ENCODE measurements at places on chromosomes 5 and 9.

- DNase-seq: no peak
These were observed 37.8 kb downstream of the B4GALT1 start for GRCh38 chr9:33129251-33129885.

DNA sequence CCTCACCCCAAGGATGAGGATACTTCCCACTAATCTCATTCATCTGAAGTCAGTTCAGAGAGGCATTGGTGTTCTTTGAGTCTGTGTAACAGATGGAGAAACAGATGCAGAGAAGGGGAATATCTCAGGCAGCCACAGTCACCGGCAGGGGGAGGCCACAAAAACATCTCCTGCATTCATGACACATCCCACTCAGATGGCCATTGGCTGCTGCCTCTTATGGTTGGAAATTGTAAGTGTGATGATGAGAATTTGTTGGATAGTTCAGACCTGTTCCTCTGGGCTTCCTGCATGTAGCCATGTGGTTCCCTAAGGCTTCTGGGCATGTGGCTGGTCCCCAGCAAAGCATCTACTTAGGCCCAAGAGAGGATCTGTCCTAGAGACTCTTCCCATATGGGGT is 45.9 kb upstream of the GABRP start:
- DNase-seq: no peak

DNA sequence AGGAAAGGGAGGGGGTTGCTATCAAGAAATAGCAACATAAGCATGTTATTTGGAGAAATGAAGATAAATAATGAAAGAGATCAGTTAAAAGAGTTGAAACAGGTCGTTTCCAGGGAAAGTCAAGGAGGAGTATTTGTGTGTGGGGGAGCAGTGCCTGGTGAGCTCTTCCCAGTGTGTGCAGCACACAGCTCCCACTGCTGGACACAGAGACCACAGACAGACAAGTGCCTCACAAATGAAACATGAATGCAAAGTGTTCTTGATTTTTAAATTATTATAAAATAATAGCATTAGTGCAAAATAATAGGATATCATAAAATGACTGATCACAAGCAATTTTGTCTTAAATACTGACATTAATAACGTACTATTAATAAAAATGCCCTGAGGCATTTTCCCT is 40.8 kb downstream of the LIFR start:
- DNase-seq: no peak

- no peak for DNase-seq
These were observed 17.7 kb downstream of the RAD1 start for GRCh38 chr5:34897646-34898045.

GRCh38 chr9:109019420-109019819 is 6.1 kb upstream of the CTNNAL1 start:
- DNase-seq: no peak

DNA sequence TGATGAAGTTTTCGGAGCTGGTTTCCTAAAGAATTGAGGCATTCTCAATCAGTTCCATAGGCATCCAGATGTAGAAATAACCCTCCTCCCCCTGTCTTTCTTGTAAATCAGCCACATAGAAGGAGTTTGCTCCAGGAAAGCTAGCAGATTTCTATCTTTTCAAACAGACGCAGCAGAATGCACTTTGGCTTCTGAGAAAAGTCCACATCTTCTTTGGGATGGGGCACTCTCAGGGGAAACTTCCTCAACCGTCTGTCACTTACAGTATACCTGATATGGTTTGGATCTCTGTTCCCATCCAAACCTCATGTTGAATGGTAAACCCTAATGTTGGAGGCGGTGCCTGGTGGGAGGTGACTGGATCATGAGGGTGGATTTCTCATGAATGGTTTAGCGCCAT is 94.1 kb downstream of the SNCAIP start:
- DNase-seq: no peak

GRCh38 chr9:106478312-106478711 is 384.7 kb upstream of the ZNF462 start:
- DNase-seq: no peak

DNA sequence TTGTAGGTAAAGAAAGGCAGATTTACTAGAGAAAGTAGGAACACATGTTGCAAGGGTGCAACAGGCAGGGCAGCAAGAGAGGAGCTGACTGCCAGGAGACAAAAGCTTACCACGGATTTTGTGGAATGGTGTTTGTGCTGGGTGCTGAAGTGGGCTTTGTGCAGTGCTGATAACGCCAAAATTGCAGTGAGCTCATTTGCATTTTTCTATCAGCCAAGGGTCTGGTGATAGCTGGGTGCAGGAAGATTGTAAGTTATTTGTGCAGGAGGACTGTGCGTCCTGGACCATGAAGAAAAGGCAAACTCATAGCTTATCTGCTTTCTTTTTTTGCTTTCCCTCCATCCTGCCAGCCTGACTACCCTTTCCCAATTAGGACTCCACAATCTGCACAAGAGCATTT is 13.6 kb downstream of the CTSL start:
- DNase-seq: no peak

DNA sequence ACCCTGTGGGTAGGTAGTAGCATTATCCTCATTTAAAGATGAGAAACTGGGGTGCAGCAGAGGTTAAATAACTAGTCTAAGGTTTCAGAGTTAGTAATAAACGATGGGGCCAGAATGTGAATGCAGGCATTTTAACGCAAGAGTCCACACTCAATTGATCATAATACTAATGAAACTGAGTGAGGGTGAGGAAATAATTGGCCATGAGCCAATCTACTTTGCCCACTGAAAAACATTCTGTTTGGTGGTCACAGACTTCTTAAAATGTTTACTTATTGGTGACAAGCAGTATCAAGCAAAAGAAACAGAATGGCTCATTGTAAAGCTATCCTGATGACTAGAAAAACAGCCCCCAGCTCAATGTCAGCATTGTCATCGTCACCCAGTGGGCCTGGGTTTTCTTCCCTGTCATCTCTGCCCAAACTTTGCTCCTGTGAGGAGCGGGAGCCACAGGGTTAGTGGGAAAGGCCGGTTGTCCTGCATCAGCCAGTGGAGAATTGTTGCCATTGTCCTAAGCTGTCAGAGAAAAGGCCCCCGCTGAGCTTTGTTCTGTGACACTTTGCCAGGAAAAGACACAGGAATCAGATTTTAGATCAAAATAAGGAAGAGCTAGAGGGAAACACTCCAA is 77.3 kb upstream of the MAN2A1 start:
- no peak for DNase-seq

GRCh38 chr5:179319741-179320281 is 25.4 kb downstream of the ADAMTS2 start:
- DNase-seq: no peak

- no peak for DNase-seq
These were observed 4.8 kb upstream of the PLGRKT start for GRCh38 chr9:5442400-5443011.

DNA sequence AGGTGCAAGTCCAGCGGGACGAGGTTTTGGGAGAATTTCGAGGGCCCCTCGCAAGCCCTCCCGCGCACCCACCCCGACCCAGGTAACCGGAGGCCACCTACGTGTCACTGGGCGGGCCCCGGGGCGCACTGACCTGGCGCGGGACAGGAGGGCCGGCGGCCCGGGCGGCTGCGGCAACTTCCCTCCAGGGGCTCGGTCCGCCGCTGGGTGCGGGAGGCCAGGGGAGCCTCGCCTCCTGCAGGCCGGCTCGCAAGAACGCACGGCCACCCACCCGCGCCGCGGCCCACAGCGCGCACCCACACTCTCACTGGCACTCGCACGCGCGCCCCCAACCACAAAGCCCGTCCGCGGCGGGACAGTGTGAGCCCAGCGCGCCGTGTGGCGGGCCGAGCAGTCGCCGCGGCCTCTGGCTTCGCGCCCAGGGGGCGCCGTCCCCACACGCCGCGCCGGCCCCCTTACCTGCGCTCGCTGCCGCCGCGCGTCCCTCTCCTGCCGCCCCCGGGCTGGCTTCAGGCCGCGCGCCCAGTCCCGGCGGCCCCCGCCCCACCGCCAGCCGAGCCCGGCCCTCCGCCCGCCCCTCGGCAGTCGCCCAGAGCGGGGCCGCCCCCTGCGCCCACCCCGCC is 451 bp downstream of the LPAR1 start:
- no peak for DNase-seq

DNA sequence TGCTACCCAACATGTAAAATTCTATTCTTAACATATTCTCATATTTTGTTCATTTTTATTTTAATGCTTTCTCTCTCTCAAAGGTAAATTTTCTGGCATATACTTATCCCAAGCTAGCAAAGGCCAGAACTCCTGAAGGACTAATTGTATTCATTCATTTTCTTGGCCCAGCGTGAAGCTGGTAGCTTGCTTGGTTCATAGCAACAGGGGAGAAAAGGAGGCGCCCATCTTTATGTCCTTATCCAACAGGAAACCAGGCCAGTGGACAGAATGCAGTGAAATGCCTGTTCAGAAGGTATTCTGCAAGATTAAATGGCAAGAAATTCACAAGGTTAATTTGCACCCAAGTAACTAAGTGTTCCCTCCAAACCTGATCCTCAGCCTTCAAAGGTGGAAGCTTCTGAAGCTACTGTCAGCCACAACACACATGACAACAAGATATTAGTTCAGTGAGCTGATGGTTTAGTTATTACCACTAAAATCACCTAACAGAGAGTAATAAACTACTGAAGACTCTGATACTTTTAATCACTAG is 5.6 kb downstream of the EFNA5 start:
- no peak for DNase-seq

GRCh38 chr9:137136881-137137607 is 1.9 kb upstream of the GRIN1 start:
- DNase-seq: no peak

DNA sequence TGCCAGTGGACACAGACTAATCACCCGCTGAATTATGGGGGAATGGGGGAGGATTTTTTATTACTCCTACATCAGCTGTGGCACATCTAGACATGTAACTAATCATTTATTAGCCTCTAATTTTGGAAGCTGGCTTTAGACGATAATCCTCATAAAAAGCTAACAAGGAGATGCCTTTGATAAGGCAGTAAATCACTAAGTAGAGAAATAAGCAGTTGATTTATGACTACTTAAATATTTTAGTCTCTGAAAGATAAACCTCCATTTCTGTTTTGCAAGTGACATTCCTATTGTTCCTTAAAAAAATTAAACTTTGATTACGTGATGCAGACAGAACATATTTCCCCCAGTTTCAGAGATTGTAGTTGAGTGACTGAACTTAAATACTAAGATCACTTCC is 206.4 kb upstream of the CDKN2B start:
- DNase-seq: no peak

GRCh38 chr5:38681029-38681706 is 124.7 kb upstream of the LIFR start:
- no peak for DNase-seq

DNA sequence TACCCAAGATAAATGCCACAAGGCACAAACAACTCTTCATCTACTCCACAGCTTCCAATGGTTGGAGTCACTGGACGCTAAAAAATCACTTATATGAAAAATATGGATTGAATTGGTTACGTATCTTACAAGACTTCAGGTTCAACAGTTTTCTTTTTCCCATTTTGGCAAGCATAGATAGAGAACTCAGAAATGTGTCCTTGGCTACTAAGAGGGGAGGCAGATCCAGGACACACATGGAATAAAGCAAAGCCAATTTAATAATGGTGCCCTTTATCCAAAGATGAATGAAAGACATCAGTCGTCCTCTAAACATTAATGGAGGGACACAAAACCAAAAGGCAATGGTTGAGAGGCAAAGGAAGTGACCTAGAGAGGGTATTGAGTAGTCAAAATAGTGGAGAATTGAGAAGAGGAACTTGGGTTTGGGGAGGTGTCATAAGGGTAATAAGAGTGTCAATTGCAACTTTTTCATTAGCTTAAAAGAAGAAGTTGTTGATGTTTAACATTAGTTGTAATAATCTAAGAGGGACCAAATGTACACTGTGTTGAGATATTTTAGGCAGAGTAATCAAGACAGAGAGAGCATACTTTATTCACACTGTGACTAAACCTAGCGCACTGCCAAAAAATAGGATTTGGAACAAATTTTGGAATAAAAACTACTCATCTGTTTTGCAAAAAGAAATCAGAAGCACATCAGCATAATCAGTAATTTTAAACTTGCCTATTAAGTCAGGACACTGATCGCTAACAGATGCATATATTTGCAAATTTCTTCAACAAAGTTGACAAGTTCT is 308.2 kb downstream of the ARL15 start:
- no peak for DNase-seq

GRCh38 chr9:110768886-110769285 is 100.3 kb downstream of the MUSK start:
- no peak for DNase-seq

DNA sequence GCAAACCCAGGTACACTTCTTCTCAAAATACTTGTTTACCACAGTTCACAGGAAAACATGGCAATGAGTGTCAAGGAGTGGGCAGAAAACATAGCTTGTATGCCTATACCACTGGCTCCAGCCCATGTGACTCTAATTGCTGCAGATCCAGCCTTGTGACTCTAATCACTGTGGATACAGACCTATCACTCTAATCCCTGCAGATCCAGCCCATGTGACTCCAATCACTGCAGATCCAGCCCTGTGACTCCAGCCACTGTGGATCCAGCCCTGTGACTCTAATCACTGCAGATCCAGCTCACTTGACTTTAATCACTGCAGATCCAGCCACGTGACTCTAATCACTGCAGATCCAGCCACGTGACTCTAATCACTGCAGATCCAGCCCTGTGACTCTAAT is 366.3 kb upstream of the IRX4 start:
- no peak for DNase-seq

DNA sequence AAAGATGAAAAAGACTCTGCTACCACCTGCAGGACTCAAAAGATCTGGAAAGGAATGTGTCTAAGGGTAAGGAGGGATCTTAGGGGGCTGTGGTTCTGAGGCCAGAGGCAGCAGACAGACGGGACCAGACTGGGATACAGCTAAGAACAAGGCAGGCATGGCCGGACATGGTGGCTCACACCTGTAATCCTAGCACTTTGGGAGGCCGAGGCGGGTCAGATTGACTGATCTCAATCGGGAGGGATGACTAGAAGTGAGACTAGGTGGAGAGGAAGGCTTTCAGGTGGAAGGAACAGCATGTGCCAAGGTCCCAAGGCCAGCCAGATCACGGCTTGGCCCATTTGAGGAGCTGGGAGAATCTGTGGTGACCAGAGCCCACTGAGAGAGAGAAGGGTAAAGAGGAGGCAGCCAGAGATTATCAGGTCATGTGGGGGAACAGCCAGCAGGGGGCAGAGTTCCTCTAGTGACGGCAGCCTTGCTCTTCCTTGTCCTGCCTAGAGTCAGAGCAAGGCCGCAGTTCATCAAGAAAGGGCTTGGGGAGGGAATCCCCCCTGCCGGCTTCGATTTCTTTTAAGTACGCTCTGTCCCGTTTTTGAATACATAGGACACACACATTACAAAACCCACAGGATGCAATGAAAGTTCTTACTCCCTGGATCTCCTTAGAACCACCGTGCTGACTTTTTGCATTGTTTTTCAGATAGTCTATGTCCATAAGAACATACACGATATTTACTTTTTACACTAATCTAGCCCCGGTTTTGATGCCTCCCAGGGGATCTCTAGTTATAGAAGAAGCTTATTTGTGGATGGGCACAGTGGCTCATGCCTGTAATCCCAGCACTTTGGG is 2.6 kb upstream of the OLFML2A start:
- DNase-seq: peak; percentile 77

GRCh38 chr5:81579262-81579924 is 171.5 kb downstream of the SSBP2 start:
- DNase-seq: no peak
